ENCODE measurements at places on chromosomes 3 and 15. TPM values are rescaled to one million over a fixed set of nuclear protein-coding genes. Genes with fewer than 3 reads are reported as not detected.

DNA sequence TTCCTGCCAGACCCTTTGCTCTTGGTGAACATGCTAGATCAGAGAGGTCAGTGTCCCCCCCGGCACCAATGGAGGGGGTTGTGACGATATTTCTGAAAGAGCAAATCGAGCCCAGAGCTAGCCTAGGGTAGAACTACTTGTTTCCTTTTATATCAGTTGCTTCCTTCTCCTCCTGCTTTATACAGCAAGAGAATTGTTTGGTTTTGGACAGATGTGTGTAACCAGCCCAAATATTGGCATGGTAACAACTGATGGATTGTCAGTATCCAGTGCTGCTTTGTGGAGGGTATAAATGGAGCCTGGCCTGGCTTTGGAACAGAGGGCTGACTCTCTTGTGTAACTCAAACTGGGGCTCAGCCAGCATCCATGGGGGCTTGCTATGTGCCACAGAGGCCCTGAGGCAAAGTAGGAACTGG is 27.2 kb downstream of the SNX1 start:
- H3K4me3 ChIP-seq = no peak overlapping the region
- H3K4me1 ChIP-seq = peaks cover 10% of the 10 kb centered on the region
- DNase-seq = no peak
- H3K36me3 ChIP-seq = peaks cover 22% of the 10 kb centered on the region

DNA sequence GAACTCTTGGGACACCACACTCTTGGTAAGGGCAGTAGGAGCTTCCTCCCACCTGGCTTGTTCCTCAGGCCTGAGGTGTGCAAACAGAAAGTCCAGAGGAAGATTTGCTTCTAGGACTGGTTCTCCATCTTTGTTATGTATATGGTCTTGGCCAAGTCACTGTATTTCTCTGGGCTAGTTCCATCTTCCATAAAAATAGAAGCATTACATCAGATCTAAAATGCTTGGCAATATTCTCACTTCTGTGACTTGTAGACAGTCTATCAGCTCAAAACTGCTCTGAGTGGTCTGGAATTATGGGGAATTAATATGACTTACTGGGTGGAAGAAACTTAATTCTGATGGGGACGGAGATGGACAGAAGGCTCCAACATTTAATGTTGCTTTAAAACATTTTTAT is 55.2 kb downstream of the TMEM108 start:
- no peak overlapping the region for H3K27ac ChIP-seq
- H3K4me3 ChIP-seq = no peak overlapping the region
- no peaks in the 10 kb centered on the region for H3K36me3 ChIP-seq
- H3K4me1 ChIP-seq = peaks cover 15% of the 10 kb centered on the region
- no peak for DNase-seq

DNA sequence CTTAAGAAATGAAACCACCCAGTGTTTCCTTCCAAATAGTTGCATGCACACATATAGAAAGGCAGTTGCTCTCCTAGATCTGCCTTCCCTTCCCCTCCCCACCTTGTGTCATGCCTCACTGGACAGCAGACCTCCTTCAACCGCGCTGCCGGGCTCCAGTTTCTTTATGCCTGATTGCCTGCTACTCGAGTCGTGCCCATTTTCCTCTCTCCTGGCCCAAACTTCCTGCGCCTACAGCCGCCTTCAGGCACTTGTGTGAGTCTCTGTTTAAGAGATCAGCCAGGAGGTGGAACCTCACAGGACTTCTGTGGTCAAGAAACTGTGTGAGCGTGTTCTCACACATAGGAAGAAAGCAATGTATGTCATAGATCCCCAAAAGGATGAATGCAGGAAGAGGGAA is 8.8 kb upstream of the FAM107A start:
- no peak overlapping the region for H3K27ac ChIP-seq
- no peaks in the 10 kb centered on the region for H3K36me3 ChIP-seq
- no peaks in the 10 kb centered on the region for H3K4me1 ChIP-seq
- peak overlapping the region; percentile 79 for H3K4me3 ChIP-seq
- DNase-seq = no peak
- peaks cover 17% of the 10 kb centered on the region for H3K27me3 ChIP-seq

Gene PRSS50
- 0.12 TPM for total RNA-seq

- H3K36me3 ChIP-seq = no peaks in the 10 kb centered on the region
- no peak overlapping the region for H3K4me3 ChIP-seq
- H3K27ac ChIP-seq = no peak overlapping the region
- H3K27me3 ChIP-seq = no peaks in the 10 kb centered on the region
- DNase-seq = no peak
Observed at GRCh38 chr15:101050623-101051290, 131.6 kb downstream of the LRRK1 start.

- H3K36me3 ChIP-seq = no peaks in the 10 kb centered on the region
- H3K27me3 ChIP-seq = no peaks in the 10 kb centered on the region
- peak overlapping the region; percentile 17 for H3K27ac ChIP-seq
- H3K4me1 ChIP-seq = peaks cover 65% of the 10 kb centered on the region
Observed at GRCh38 chr15:52042051-52042851, 23.2 kb downstream of the MAPK6 start.

Gene C2CD4A
- total RNA-seq = 0.79 TPM

Gene NEK10
- total RNA-seq = 16.6 TPM

Gene LRRC49
- total RNA-seq = 1.1 TPM
